ENCODE measurements at places on chromosomes 5 and 9. TPM values are rescaled to one million over a fixed set of nuclear protein-coding genes. Genes with fewer than 3 reads are reported as not detected.

DNA sequence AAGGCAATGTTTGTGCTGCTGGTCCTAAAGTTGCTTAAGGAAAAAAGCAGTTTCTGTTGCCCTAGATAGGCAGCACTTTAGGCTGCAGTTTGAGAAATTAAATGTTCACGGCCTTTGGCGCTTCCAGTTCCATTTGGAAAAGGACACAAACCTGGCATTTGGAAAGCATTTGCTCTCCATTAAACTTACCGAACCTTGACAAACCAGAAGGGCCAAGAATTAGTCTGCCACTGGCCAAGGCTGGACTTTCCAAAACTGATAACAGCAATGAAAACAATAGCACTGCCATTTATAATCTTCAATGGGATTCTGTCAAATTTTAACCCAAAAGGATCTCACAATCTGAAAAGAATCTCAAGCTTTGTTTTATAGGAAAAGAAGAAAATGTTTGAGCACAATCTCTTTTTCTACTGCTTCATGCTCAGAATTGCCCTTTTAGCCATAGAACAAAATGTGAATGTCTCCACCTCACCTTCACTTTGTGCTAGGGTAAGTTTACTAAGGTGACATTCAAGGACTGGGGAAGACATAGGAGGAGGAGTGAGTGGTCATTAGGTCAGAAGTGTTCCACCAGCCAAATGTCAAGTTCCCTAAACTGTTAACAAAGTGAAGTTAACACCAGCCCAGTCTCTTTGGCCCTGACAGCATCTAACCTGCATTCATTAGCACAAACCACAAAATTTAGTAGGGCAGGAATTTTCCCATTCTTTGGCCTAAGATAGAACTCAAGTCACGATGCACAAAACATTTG, 583.4 kb upstream of the DMAC1 start:
- no peak for DNase-seq
- H3K27me3 ChIP-seq = no peaks in the 10 kb centered on the region
- H3K36me3 ChIP-seq = no peaks in the 10 kb centered on the region
- peak overlapping the region; percentile 31 for H3K4me3 ChIP-seq

GRCh38 chr5:98798371-98798770, 24.9 kb downstream of the RGMB start:
- peaks cover 14% of the 10 kb centered on the region for H3K4me1 ChIP-seq
- H3K36me3 ChIP-seq = peaks cover 11% of the 10 kb centered on the region
- no peaks in the 10 kb centered on the region for H3K27me3 ChIP-seq
- no peak for DNase-seq
- H3K4me3 ChIP-seq = no peak overlapping the region

- H3K36me3 ChIP-seq = no peaks in the 10 kb centered on the region
- H3K4me3 ChIP-seq = peak overlapping the region; percentile 79
- H3K4me1 ChIP-seq = peaks cover 7% of the 10 kb centered on the region
- peak; percentile 76 for DNase-seq
Observed at GRCh38 chr9:99825172-99826046, 3.7 kb downstream of the NR4A3 start.

The TEX53 gene
- total RNA-seq = not detected

DNA sequence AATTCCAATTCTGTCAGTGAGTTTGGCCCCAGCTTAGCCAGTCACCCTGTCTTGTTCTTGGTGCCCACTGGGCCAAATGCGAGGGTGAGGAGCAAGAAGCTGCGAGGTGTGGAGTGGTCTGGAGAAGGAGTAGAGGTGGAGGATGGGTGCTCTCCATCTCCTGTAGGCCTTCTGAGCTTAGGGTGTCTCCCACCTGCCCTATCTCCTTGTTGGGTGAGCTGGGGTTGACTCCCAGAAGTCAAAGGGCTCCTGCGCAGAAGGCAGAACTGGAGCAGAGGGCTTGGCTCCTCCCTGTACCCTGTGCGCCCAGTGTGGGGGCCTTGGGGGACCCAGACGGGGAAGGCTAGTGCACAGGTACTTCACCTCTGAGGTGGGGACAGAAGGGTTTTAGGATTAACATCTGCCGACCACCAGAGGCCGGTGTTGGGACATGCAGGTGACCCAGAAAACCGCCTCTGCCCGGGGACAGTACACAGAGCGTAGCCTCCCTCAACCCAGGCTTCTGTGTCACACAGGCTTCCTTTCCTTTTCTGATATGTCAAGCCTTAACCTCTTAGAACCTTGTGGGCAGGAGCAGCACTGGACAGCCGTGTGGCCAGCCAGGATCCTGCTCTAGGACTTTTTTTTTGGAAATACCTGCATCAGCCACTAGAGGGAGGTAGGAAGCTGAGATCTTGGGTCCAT, 16.9 kb downstream of the IL5 start:
- H3K4me1 ChIP-seq = no peaks in the 10 kb centered on the region
- peak overlapping the region; percentile 67 for H3K4me3 ChIP-seq
- no peaks in the 10 kb centered on the region for H3K36me3 ChIP-seq
- DNase-seq = peak; percentile 82
- no peak overlapping the region for H3K27ac ChIP-seq

- no peaks in the 10 kb centered on the region for H3K36me3 ChIP-seq
- H3K4me3 ChIP-seq = no peak overlapping the region
- DNase-seq = no peak
- H3K4me1 ChIP-seq = peaks cover 37% of the 10 kb centered on the region
Observed at GRCh38 chr5:138966236-138966985, 91.3 kb upstream of the LRRTM2 start.

- H3K4me1 ChIP-seq = no peaks in the 10 kb centered on the region
- H3K36me3 ChIP-seq = peaks cover 52% of the 10 kb centered on the region
- H3K27ac ChIP-seq = no peak overlapping the region
- DNase-seq = no peak
- no peak overlapping the region for H3K4me3 ChIP-seq
- no peaks in the 10 kb centered on the region for H3K27me3 ChIP-seq
Observed at GRCh38 chr5:14407746-14408175, 173.8 kb upstream of the OTULINL start.

The FBXL7 gene
- total RNA-seq = 13.2 TPM

GRCh38 chr9:134223591-134224122, 59.3 kb upstream of the RNU6ATAC start:
- no peaks in the 10 kb centered on the region for H3K36me3 ChIP-seq
- no peak overlapping the region for H3K27ac ChIP-seq
- no peak overlapping the region for H3K4me3 ChIP-seq
- no peaks in the 10 kb centered on the region for H3K27me3 ChIP-seq

GRCh38 chr5:79075646-79076426, 6.3 kb downstream of the BHMT2 start:
- no peaks in the 10 kb centered on the region for H3K36me3 ChIP-seq
- H3K27ac ChIP-seq = no peak overlapping the region
- no peak for DNase-seq
- no peak overlapping the region for H3K4me3 ChIP-seq

DNA sequence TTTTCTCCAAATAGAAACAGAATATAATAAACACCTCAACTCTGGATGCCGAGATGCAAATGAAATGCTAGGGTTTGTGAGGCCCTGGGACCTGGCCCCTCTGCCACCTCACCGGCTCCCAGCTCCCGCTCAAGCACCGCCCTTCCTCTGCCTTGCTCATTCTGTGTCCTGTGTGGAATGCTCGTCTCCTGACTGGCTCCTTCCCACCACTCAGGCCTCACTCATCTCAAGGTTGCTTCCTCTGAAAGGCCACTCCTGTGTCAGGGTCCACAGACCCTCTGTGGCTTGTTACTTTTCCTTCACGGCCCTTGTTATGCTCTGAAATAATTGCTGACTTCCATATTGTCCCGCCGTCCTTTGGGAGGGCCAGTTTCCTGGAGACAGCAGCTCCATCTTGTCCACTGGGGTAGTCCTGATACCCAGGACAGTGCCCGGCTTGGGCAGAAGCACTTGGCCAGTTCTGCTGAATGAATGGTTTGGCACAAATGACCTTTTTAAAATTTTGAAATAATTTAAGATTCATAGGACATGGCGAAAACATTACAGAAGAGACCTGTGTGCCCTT, 15.4 kb downstream of the RNF44 start:
- no peak overlapping the region for H3K4me3 ChIP-seq
- DNase-seq = peak; percentile 59
- no peaks in the 10 kb centered on the region for H3K4me1 ChIP-seq
- H3K27ac ChIP-seq = no peak overlapping the region

The BSPRY gene
- total RNA-seq = 17.9 TPM

The IQGAP2 gene
- total RNA-seq = 23.5 TPM

Data from endodermal cell (in vitro differentiated cells).